Tibial nerve (tissue), 4 donors: ENCODE measurements at places on chromosomes 7 and 10. TPM values are rescaled to one million over a fixed set of nuclear protein-coding genes. Genes with fewer than 3 reads are reported as not detected.

- H3K4me1 ChIP-seq = no peaks in the 10 kb centered on the region
- DNase-seq = no peak
- no peaks in the 10 kb centered on the region for H3K36me3 ChIP-seq
- no peaks in the 10 kb centered on the region for H3K27me3 ChIP-seq
- no peak overlapping the region for H3K4me3 ChIP-seq
- H3K27ac ChIP-seq = no peak overlapping the region
Observed at GRCh38 chr7:26958834-26959233, 94.4 kb upstream of the SKAP2 start.

GRCh38 chr7:129110258-129110981 lies 34.1 kb upstream of the TSPAN33 start:
- H3K4me1 ChIP-seq = no peaks in the 10 kb centered on the region
- H3K27ac ChIP-seq = no peak overlapping the region
- H3K27me3 ChIP-seq = no peaks in the 10 kb centered on the region
- H3K4me3 ChIP-seq = no peak overlapping the region

DNA sequence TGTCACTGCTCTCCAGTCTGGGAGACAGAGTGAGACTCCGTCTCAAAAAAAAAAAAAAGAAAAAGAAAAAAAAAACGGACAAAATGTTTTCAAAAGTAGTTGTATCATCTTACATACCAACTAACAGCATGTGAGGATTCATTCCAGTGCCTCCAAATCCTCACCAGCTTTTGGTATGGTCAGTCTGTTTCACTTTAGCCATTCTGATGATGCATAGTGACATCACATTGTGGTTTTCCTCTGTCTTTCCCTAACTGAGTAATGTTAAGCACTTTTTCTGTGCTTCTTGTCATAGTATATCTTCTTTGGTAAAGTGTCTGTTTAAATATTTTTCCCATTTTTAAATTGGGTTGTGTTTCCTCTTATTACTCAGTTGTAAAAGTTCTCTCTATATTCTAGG lies 251.4 kb upstream of the CTBP2 start:
- no peaks in the 10 kb centered on the region for H3K4me1 ChIP-seq
- H3K27ac ChIP-seq = no peak overlapping the region
- no peak for DNase-seq
- H3K4me3 ChIP-seq = no peak overlapping the region
- no peaks in the 10 kb centered on the region for H3K36me3 ChIP-seq

- peaks cover 4% of the 10 kb centered on the region for H3K4me1 ChIP-seq
- no peaks in the 10 kb centered on the region for H3K27me3 ChIP-seq
- no peak overlapping the region for H3K27ac ChIP-seq
- DNase-seq = no peak
Observed at GRCh38 chr7:39428221-39428620, 138.0 kb upstream of the YAE1 start.

The KIFBP gene
- total RNA-seq = 42.0 TPM

DNA sequence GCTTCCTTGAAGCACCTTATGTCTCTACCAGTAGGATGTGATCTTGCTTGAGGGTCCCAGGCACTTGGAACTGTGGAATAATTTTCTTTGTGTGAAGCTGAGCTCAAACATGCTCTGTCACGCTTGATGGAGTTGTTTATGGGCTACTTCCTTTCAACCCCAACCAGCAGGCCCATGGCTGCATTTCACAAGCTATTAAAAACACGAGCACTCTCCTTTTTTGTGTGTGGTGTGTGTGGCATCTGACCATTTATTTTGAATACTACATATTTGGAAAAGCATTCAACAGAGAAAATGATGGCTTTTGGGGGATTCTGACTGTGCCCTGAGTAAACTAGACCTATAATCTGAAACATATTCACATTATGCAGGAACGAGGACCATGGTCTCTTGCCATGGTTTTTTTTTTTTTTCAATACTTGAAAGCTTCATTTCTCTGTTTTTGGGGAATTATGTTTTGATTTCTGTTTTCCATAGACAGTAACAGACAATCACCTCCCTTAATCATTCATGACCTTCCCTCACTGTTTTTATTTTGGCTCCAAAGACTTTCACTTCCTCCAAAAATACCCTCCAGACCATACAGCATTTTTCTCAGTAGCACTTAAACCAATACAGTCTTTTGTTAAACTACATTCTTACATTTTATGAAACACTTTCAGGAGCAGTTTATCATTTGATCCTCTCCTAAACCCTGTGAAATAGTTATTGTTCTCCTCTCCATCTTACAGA lies 233.6 kb upstream of the BMPER start:
- no peaks in the 10 kb centered on the region for H3K27me3 ChIP-seq
- H3K27ac ChIP-seq = no peak overlapping the region

DNA sequence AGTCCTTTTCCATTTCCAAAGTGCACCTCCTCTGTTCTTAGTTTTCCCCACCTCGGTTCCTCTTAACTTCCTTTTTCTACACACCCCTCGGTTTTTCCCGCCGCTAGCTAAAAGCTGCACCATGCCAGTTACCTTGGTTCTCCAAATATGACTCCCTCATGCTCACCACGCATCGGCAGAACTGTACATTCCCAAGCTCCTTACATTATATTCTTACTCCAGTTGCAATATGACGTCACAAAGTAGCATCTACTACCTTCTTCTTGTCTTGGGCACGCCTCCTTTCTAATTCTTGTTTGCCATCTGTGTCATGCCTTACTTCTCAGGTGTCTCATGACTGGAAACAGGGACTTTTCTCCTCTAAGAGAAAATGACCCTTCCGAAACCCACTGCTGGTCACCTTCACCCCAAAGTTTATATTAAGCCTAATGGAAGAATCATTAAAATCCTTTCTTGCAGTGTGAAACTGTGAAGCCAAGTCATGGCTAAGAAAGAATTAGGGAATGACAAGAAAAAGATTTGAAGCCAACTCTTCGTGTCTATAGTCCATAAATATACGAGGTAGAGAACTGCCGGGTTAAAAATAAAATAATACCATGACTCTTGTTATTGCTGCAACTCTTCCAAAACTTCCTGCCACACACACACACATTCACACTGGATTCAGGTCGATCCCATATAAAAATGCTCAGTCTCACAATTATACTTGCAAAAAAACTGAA lies 1.7 kb downstream of the ESYT2 start:
- H3K4me1 ChIP-seq = peaks cover 56% of the 10 kb centered on the region
- H3K4me3 ChIP-seq = peak overlapping the region; percentile 84
- H3K27me3 ChIP-seq = no peaks in the 10 kb centered on the region

GRCh38 chr7:93231259-93231658 lies 907 bp upstream of the VPS50 start:
- H3K4me1 ChIP-seq = peaks cover 9% of the 10 kb centered on the region
- peak overlapping the region; percentile 56 for H3K4me3 ChIP-seq
- no peak for DNase-seq
- no peak overlapping the region for H3K27ac ChIP-seq
- H3K36me3 ChIP-seq = no peaks in the 10 kb centered on the region
- no peaks in the 10 kb centered on the region for H3K27me3 ChIP-seq

DNA sequence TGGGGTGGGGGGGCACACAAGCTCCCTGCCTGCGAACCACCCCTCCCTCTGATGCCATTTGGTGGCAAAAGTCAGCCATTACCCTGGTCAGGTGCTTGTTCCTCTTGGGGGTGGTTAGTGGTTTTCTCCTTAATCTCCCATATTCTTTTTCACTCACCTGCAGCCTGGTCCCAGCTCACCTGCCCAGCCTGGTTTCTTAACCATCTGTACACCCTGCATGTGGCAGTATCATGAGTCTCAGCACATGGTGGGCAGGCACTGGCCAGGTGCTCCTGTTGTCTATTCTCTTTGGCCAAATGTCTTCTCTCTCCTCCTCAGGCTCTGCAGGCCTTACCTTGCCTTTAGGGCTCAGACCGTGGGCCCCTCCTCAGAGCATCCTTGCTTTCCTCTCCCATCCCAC lies 30.5 kb downstream of the OGDH start:
- peaks cover 76% of the 10 kb centered on the region for H3K4me1 ChIP-seq
- no peak overlapping the region for H3K4me3 ChIP-seq
- no peak for DNase-seq
- H3K27me3 ChIP-seq = no peaks in the 10 kb centered on the region
- H3K36me3 ChIP-seq = no peaks in the 10 kb centered on the region

DNA sequence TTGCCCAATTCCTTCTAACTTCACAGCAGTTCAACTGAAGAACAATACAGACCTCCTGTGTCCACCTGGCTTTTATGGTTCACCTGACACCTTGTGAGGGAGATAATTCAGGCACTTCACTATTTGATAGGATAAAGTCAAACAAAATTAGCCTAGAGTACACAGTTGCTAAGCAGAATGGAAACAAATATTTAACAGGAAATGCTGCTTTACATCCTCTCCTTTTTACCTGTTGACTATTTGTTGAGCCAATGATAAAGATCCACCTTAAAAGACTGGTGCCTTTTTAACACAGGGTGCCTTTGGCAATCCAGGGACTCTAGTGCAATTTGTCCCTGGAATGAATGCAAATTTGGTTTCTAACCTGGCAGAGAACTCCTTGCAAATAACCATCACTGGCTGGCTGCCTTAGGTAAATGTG lies 39.8 kb downstream of the ITPRID1 start:
- H3K27ac ChIP-seq = no peak overlapping the region
- H3K27me3 ChIP-seq = no peaks in the 10 kb centered on the region
- H3K4me1 ChIP-seq = no peaks in the 10 kb centered on the region

DNA sequence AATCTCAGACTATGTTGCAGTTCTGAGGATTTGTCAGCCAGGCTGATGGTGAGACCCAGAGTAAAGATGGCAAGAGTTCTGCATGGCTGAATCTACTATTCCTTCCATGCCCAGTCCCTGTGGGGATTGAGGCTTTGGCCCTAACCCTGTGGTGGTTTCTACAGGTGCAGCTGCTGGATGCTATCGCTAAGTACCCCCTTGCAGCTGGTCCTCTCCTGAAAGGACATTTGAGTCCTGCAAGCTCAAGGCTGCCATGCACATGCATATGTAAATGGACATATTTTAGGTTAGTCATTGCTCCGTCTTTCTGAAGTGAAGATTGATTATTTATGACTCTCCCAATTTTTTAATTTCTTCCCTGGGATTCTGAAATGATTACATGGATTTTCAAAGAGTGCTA lies 1122.2 kb upstream of the CELF2 start:
- H3K27ac ChIP-seq = no peak overlapping the region
- no peak overlapping the region for H3K4me3 ChIP-seq
- no peaks in the 10 kb centered on the region for H3K36me3 ChIP-seq
- no peaks in the 10 kb centered on the region for H3K27me3 ChIP-seq
- DNase-seq = no peak

DNA sequence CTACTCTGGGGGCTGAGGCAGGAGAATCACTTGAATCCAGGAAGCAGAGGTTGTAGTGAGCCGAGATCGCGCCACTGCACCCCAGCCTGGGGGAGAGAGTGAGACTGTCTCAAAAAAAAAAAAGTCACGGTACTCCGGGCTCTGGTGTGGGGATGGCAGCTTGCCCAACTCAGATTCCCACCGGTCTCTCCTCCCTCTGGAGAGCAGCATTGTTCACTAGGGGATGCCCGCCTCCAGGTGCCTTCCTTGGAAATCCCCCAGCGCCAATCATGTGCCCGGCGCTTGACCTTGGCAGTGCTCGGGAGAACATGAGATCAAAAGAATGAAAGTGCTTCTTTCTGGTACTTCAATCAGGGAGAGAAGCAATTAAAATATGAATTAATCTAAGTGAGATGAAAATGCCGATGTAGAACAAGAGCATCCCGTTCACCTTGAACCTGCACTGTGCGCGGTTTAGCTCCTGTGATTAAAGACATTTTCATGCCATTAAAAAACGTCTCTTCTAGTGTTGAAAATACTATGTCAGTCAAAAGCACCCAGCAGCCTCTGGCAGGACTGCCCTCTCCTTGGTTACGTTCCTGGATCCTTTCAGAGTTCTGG lies 1127.3 kb upstream of the AUTS2 start:
- no peak overlapping the region for H3K4me3 ChIP-seq
- H3K27me3 ChIP-seq = no peaks in the 10 kb centered on the region
- H3K36me3 ChIP-seq = no peaks in the 10 kb centered on the region
- H3K4me1 ChIP-seq = no peaks in the 10 kb centered on the region
- no peak overlapping the region for H3K27ac ChIP-seq
- DNase-seq = no peak

DNA sequence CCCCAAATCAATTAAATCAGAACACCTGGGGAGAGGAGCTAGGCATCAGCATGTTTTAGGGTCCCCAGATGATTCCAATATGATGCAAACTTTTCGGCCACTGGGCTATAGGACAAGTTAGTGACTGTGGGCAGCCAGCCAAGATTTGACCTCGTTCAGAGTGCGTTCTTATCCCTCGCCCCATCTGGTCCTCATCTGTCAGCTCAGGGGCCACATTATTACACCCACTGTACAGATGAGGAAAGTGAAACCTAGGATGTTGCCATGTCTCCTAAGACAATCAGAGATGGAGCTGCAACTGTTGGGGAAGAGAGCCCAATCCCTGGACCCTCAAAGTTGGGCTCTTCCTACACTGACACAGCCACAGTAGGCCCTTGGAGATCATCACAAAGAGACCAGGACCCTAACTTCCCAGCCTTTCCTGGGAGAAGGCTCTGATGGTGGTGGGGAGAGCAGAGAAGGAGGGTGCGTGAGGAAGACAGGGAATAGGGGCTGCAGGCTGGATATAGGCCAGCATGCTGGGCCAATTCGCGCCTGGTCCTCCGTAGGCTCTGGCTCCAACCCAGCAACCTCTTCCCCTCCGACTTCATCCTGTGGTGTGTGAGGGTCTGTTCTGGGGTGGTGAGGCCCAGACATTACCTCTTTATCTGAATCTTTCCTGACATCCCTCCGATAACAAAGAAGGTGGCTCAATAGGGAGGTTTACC lies 109.4 kb upstream of the ZMIZ1 start:
- no peaks in the 10 kb centered on the region for H3K36me3 ChIP-seq
- no peaks in the 10 kb centered on the region for H3K27me3 ChIP-seq
- no peak for DNase-seq
- no peak overlapping the region for H3K27ac ChIP-seq
- peaks cover 38% of the 10 kb centered on the region for H3K4me1 ChIP-seq

- H3K36me3 ChIP-seq = no peaks in the 10 kb centered on the region
- no peaks in the 10 kb centered on the region for H3K4me1 ChIP-seq
- DNase-seq = peak; percentile 95
Observed at GRCh38 chr7:129224251-129225205, at the start of gene AHCYL2. TSS of gene AHCYL2 (plus strand) at chr7:129225030.

DNA sequence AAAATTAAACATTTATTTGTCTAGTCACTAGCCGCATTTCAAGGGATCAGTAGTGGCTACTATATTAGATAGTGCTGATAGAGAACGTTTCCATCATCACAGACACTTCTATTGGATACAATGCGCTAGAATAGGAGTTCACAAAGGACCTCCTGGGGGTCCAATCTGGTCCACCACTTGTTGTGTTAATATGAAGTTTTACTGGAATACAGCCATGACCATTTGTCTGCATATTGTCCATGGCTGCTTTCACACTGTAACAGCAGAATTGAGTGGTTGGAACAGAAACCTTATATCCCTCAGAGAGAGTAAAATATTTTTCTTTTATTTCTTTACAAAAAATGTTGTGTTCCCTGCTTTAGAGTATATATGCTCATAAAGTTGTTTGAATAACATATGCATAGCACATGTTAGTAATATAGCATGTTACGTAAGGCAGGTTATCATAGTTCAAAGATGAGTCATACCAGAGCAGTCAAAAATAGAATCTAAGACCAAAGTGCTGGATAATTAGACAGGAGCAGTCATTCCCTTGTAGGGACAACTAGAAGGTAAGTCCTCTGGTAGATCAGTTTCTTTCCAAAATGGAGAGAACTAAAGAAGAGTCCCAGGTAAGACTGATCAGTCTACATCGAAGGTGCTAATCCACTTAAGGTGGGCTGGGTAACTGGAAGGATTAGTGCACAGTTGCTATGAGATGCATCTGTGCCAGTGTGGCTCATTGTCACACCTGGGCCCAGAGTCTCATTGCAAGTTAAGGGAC lies 14.9 kb downstream of the BZW2 start:
- H3K4me3 ChIP-seq = no peak overlapping the region
- DNase-seq = no peak
- H3K27me3 ChIP-seq = no peaks in the 10 kb centered on the region
